Caco-2 (cell line): ENCODE measurements at places on chromosomes 16 and 17. TPM values are rescaled to one million over a fixed set of nuclear protein-coding genes. Genes with fewer than 3 reads are reported as not detected.

GRCh38 chr17:51056813-51057510 is 63.7 kb downstream of the SPAG9 start:
- DNase-seq: peak; percentile 62

DNA sequence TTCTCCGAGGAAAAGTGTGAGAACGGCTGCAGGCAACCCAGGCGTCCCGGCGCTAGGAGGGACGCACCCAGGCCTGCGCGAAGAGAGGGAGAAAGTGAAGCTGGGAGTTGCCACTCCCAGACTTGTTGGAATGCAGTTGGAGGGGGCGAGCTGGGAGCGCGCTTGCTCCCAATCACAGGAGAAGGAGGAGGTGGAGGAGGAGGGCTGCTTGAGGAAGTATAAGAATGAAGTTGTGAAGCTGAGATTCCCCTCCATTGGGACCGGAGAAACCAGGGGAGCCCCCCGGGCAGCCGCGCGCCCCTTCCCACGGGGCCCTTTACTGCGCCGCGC is at the start of gene ERBB2:
ERBB2 (plus strand) TSS at position 247 of the 330 bp plus-strand sequence. CDS start 175 bp downstream, outside the sequence.
- DNase-seq: peak; percentile 79

PPY gene
- not detected in 2 replicates for total RNA-seq

- DNase-seq: no peak
Observed at GRCh38 chr16:8358937-8359336, 231.4 kb downstream of the TMEM114 start.

GRCh38 chr16:78176435-78176834 is 77.0 kb downstream of the WWOX start:
- no peak for DNase-seq

DNA sequence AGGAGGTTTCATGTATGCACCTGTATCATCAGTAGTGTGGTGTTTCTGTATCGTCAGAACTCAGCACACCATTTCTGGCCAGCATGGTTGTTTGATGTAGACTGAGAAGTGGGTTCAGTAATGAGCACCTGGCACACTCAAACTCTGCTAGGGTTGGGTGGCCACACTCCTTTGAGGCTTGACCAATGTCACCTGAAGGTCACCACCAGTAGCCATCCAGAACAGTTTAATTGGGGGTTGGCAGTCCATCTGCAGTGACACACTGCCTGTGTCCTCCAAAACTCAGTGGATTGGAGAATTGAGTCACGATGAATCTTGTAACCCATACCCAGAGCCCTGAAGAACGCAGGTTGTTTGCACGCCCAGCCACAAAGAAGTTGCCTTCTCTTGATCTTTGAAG is 86.8 kb upstream of the HSBP1 start:
- no peak for DNase-seq

AIPL1 gene
- not detected in 2 replicates for total RNA-seq
